Hematopoietic multipotent progenitor cell (in vitro differentiated cells): ENCODE measurements at places on chromosomes 11 and 22. TPM values are rescaled to one million over a fixed set of nuclear protein-coding genes. Genes with fewer than 3 reads are reported as not detected.

IL18 gene
- 26.4 TPM for total RNA-seq

MAJIN gene
- total RNA-seq = not detected

ENTHD1 gene
- not detected for total RNA-seq

TNNT3 gene
- total RNA-seq = 3.2 TPM

POU2AF3 gene
- not detected for total RNA-seq

FXYD2 gene
- 0.54 TPM for total RNA-seq

OR8B3 gene
- total RNA-seq = not detected

KCNK7 gene
- total RNA-seq = 1.3 TPM

BATF2 gene
- 0.81 TPM for total RNA-seq

FOXR1 gene
- not detected for total RNA-seq

MRTFA gene
- 84.3 TPM for total RNA-seq

OR2D2 gene
- 2.4 TPM for total RNA-seq

RAB3IL1 gene
- 0.54 TPM for total RNA-seq

LUZP2 gene
- total RNA-seq = not detected

VSIG10L2 gene
- total RNA-seq = not detected

PANX2 gene
- 6.5 TPM for total RNA-seq

HEPHL1 gene
- total RNA-seq = under 0.01 TPM

CCDC116 gene
- 0.27 TPM for total RNA-seq

CHRDL2 gene
- total RNA-seq = not detected

OR51B5 gene
- 0.81 TPM for total RNA-seq

LMO1 gene
- total RNA-seq = 0.27 TPM

CADM1 gene
- under 0.01 TPM for total RNA-seq

NCR3LG1 gene
- total RNA-seq = 1.3 TPM

MOGAT2 gene
- under 0.01 TPM for total RNA-seq

RIMBP3C gene
- 5.9 TPM for total RNA-seq

RCOR2 gene
- total RNA-seq = 0.54 TPM

LMF2 gene
- 65.4 TPM for total RNA-seq

PPFIBP2 gene
- 2.2 TPM for total RNA-seq

TSGA10IP gene
- total RNA-seq = not detected

FUT4 gene
- 12.9 TPM for total RNA-seq

ROBO4 gene
- total RNA-seq = 93.7 TPM

CEP126 gene
- total RNA-seq = 1.3 TPM

APOC3 gene
- not detected for total RNA-seq

ASCL3 gene
- total RNA-seq = not detected

BAIAP2L2 gene
- total RNA-seq = under 0.01 TPM

MMP13 gene
- not detected for total RNA-seq

ZNRF3 gene
- total RNA-seq = 3.2 TPM

TMA7B gene
- not detected for total RNA-seq

RTCB gene
- 77.0 TPM for total RNA-seq

NLRP14 gene
- under 0.01 TPM for total RNA-seq

BCL2L13 gene
- total RNA-seq = 32.0 TPM

DLG2 gene
- 1.1 TPM for total RNA-seq

ZP1 gene
- total RNA-seq = not detected

HEPN1 gene
- total RNA-seq = not detected

ART1 gene
- not detected for total RNA-seq

LIF gene
- 0.54 TPM for total RNA-seq

CST6 gene
- not detected for total RNA-seq

APLNR gene
- total RNA-seq = under 0.01 TPM

WNT11 gene
- total RNA-seq = 1.6 TPM

KDM4E gene
- total RNA-seq = not detected

CCDC73 gene
- under 0.01 TPM for total RNA-seq

SPON1 gene
- 10.0 TPM for total RNA-seq

ARHGEF17 gene
- 65.4 TPM for total RNA-seq

TCN1 gene
- total RNA-seq = under 0.01 TPM
